Pulmonary artery endothelial cell (primary cell): ENCODE measurements at places on chromosomes 1 and 21.
A peak's percentile ranks its signal among the peaks of the same experiment; 100 is the strongest.

DNA sequence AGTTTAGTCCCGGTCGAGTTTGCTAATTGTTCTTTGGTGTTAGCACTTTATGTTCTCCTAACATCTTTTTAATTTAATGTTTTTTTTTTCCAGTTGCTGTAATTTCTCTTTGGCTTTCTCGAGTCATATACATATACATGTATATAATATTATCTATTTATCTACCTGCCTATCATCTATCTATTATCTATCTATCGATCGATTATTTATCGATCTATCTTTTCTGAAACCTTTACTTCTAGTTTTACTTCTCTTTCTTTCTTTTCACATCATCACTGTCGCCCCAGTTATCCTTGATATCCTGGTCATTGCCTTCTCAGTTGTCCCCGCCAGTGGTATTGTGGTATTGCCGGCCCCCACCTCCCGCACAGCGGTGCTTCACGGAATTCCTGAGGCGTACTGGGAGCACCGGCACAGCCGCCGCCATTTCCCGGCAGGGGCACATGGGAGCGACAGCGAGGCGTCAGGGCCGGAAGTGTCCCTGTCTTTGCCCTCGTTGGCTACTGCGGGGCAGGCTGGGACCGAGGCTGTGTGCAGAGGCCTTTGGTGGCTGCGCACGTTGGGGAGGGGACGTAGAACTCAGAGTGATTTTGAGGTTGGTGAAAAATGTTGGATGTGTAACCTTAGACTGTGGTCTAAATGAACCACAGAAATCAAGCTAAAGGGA, 101.1 kb downstream of the NUF2 start:
- DNase-seq: no peak

GRCh38 chr1:15501208-15502032, 22.6 kb downstream of the CASP9 start:
- no peak for DNase-seq

GRCh38 chr21:36260030-36260787, 59.8 kb upstream of the MORC3 start:
- DNase-seq: peak; percentile 26

GRCh38 chr1:161106431-161106830, 8.3 kb downstream of the KLHDC9 start:
- DNase-seq: no peak

- no peak for DNase-seq
Measured at GRCh38 chr1:98330224-98330623, 331.3 kb upstream of the SNX7 start.

DNA sequence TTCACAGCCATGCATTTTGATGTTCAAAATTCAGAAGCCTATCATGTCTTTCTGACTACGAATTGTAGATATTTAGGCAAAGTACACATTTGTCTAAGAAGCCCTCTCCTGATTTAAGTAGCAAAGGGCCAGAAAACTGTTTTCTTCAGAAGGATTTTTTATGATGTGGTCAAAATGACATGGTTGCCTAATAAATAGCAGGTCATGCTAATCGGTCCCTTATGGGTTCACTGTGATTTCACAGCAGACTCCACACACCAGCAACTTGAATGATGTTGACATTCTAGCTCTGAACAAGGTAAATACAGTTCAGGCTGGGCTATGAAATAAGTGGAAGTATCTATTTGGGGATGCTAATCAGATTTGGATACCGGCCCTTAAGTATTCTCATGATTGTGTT, 178.7 kb upstream of the DPYD start:
- no peak for DNase-seq

DNA sequence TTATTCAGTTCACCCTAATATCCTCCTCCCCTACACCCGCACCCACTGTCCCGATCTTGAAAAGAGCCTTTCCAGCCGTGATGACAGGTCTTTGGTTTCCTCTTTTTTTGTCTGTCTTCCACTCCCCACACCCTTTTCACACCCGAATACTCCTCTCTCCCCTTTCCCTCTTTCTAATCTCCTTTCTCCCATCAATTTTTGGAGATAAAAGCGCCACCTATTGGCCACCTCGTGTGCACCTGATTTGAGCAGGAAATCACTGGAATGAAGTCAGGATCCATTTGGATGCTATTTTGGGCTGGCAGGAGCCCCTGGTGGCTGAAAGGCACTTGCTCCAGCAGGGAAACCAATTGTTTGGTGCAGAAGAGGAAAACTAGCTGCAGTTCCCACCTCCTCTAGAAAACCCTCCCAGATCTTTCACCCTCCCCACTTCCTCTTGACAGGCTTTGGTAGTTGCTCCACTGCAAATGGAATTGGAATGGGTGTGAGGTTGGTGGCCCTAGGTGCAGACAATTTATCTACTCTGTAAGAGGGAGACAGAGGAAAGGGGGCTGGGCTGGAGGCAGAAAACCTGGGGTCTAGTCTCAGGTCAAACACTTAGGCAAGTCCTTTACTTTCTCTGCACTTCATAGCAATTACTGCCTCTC, 8.4 kb downstream of the FOXE3 start:
- DNase-seq: no peak

- peak; percentile 8 for DNase-seq
Measured at GRCh38 chr1:61138921-61139774, 56.8 kb downstream of the NFIA start.
